ENCODE measurements at places on chromosomes 7 and 10.

DNA sequence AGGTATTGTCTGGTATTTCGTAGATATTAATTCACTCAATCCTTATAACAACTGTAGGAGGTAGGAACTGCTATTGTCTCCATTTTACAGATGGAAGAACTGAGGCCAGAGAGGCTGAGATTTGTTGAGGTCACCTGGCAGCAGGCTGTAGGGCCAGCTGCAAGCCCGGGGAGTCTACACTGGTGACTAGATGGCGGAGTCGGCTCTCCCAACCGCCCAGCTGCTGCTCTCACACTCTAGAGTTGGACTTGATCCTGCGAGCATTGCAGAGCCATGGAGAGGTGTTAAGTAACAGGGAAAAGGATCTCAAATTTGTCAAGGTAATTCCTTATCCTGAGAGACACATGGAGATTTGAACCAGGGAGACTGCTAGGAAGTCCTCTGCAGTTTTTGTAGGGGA is 124.1 kb downstream of the CAMK1D start:
- DNase-seq, result peak; percentile 21

DNA sequence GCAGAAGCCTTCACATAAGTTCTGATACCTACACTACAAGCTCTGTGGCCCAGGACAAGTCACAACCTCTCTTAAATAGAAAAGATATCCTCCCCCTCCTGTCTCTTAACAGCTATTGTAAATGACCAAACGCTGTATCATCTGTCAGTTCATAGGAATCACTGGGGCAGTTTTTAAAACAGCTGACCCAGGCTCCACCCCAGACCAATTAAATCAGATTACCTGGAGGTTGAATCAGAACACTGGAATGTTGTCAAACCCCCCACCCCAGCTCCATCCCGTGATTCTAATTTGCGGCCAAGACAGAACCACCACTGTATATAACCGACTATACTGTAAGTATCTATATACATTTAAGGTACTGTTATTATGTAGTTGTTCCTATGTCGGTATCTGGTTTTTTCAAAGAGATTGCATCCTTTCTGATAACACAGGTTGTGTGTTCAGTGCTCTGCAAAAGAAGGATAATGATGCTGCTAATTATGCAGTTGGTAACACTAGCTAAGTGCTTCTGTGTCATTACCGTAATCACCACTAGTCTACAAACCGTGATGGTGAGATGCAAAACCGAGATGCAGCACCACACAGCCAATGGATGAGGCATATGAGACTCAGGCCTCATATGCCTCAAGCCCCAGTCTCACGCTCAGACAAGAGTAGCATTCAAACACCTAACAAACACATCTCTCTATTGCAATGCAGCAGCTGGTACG is 47.4 kb downstream of the TNS3 start:
- no peak for DNase-seq

DNA sequence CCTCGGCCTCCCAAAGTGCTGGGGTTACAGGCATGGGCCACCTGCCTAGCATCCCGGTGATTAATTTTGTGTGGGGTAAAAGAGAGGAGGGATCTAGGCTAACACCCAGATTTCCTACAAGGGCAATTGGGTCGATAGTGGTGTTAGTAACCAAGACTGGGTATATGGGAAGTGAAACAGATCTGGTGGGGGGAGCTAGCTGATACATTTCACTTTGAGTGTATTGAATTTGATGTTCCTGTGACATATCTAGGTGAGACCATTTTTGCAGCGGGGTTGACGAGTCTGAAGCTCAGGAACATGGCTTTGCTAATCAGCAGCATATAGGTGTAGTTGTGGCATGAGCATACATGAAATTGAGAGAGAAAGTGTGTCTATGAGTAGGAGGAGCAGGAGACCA is 12.0 kb downstream of the CLCN1 start:
- no peak for DNase-seq

GRCh38 chr10:11017570-11018431 is at the start of gene CELF2:
TSS of gene CELF2 (plus strand) at chr10:11017872. CDS start at chr10:11018090, 218 bp downstream.
- peak; percentile 75 for DNase-seq

DNA sequence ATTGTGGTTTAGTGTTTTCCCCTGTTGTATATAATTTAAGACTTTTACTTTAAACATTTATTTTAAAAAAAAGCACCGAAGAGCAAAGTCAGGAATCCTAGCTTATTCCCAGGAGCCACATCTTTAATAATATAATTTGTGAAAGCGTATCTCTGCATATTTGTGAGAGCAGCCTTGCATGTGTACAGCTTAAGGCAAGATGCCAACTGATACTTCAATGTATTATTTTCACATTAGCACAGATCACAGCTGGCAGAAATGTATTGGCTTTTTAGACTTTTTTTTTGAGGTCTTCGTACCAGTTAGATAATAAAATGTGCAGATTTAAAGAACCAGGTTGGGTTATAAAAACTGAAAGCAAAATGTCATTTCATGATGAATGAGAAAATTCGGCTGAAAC is 845.7 kb upstream of the POT1 start:
- no peak for DNase-seq

GRCh38 chr7:12695965-12696364 is 8.5 kb downstream of the ARL4A start:
- DNase-seq, result no peak

DNA sequence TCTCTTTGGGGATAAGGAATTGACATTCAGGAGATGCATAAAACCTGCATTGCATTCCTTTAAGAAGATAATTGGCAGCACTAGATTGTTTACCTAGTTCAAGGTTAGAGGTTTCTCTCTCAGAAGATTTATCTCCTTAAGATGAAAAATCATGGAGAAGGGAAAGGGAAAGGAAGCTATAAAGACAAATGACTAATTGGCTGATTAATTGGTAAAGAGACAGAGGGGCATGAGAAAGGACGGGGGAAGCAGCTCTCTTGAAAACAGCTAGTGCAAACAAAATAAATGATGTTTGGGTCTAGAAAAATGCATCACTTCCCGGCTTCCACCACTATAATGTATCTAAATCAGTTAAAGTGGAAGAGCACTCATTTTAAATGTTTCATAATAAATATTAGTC is 941.2 kb downstream of the XPNPEP1 start:
- no peak for DNase-seq

GRCh38 chr7:157612009-157612663 is 275.3 kb downstream of the DNAJB6 start:
- DNase-seq, result no peak

- DNase-seq, result no peak
Measured at GRCh38 chr10:124232686-124233545, 139.5 kb upstream of the CHST15 start.

DNA sequence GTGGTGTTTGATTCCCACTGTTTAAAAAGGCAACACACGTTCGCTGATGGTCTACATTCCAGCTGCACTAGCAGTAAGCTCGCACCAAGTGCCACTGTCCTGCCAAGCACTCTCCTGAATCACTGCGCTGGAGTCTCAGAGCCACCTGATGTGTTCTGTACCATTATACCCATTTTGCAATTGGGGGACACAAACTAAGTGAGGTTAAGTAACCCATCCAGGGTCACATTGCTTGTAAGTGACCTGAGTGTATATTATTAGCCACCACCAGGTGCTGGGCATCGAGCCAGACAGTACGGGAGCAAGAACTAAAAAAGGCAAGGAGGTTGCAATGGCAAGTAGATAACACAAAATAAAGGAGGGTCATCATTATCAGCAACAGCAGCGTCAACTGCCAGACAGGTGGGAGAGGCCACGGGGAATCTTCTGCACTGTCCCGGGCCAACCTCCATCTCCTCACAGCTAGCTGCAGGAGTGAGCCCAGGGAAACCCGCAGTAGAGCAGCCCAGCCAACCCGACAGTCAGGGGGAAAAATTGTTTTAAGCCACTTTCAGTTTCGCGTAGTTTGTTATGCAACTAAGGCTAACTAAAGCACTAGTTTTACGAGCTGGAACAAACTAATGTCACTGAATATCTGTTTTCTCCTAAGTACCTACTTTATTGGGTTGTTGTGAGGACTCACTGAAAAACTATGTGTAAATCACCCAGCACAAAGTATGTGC is 712 bp upstream of the CPVL start:
- DNase-seq, result no peak

- no peak for DNase-seq
Measured at GRCh38 chr10:18312374-18313139, 172.3 kb downstream of the CACNB2 start.

DNA sequence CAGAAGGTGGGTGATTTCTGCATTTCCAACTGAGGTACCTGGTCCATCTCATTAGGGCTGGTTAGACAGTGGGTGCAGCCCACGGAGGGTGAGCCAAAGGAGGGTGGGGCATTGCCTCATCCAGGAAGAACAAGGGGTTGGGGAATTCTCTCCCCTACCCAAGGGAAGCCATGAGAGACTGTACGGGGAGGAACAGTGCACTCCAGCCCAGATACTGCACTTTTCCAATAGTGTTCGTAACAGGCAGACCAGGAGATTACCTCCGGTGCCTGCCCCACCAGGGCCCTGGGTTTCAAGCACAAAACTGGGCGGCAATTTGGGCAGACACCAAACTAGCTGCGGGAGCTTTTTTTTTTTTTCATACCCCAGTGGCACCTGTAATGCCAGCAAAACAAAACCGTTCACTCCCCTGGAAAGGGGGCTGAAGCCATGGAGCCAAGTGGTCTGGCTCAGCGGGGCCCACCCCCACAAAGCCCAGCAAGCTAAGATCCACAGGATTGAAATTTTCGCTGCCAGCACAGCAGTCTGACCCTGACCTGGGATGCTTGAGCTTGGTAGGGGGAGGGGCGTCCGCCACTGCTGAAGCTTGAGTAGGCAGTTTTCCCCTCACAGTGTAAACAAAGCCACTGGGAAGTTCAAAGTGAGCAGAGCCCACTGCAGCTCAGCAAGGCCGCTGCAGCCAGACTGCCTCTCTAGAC is 31.2 kb downstream of the ARMC10 start:
- DNase-seq, result no peak
